ENCODE measurements at places on chromosomes 5 and 9. TPM values are rescaled to one million over a fixed set of nuclear protein-coding genes. Genes with fewer than 3 reads are reported as not detected.

The PCDHGA11 gene
- total RNA-seq = 10.6 TPM

The TMEM252 gene
- total RNA-seq = not detected

The PRRX2 gene
- not detected for total RNA-seq

The PGM5 gene
- 3.3 TPM for total RNA-seq

The BTNL8 gene
- total RNA-seq = not detected

The C6 gene
- total RNA-seq = 0.41 TPM

The SLC6A19 gene
- not detected for total RNA-seq

The TPPP gene
- total RNA-seq = 13.5 TPM

The SLC6A3 gene
- total RNA-seq = not detected

The PCDHA7 gene
- 15.5 TPM for total RNA-seq

The LCN1 gene
- not detected for total RNA-seq

The ABLIM3 gene
- total RNA-seq = 10.6 TPM

The SPATA31C1 gene
- not detected for total RNA-seq

The UNC13B gene
- 17.9 TPM for total RNA-seq

The CD180 gene
- total RNA-seq = 0.41 TPM

The CER1 gene
- total RNA-seq = not detected

The IFNA21 gene
- not detected for total RNA-seq

The FCN2 gene
- total RNA-seq = not detected

The PDE6A gene
- not detected for total RNA-seq

The PRDM12 gene
- total RNA-seq = 0.41 TPM

The TXNDC8 gene
- not detected for total RNA-seq

The COL23A1 gene
- total RNA-seq = 0.82 TPM

The LRRC26 gene
- total RNA-seq = 0.41 TPM

All from frontal cortex (tissue), 4 donors.